Stimulated activated CD4-positive, alpha-beta T cell treated with anti-CD3 and anti-CD28 coated beads, Interleukin-4, amount 100 ng/mL, for 4 hours (primary cell): ENCODE measurements at places on chromosomes 6 and 20.
A peak's percentile ranks its signal among the peaks of the same experiment; 100 is the strongest.

- DNase-seq = no peak
Measured at GRCh38 chr6:150336299-150336698, 32.5 kb upstream of the IYD start.

DNA sequence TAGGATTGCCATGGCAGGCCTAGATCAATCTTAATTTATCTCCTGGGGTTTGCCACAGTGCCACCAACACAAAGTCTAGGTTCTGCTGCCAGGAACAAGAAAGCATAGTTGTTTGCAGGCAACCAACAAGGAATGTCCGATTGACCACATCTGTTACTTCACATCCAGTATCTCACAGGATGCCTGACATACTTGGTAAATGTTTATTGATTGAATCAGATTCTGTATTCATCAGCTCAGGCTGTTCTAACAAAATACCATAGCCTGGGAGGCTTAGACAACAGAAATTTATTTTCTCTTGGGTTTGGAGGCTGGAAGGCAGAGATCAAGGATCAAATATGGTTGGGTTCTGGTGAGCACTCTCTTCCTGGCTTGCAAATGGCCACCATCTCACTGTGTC lies 26.3 kb upstream of the MC3R start:
- DNase-seq = no peak

DNA sequence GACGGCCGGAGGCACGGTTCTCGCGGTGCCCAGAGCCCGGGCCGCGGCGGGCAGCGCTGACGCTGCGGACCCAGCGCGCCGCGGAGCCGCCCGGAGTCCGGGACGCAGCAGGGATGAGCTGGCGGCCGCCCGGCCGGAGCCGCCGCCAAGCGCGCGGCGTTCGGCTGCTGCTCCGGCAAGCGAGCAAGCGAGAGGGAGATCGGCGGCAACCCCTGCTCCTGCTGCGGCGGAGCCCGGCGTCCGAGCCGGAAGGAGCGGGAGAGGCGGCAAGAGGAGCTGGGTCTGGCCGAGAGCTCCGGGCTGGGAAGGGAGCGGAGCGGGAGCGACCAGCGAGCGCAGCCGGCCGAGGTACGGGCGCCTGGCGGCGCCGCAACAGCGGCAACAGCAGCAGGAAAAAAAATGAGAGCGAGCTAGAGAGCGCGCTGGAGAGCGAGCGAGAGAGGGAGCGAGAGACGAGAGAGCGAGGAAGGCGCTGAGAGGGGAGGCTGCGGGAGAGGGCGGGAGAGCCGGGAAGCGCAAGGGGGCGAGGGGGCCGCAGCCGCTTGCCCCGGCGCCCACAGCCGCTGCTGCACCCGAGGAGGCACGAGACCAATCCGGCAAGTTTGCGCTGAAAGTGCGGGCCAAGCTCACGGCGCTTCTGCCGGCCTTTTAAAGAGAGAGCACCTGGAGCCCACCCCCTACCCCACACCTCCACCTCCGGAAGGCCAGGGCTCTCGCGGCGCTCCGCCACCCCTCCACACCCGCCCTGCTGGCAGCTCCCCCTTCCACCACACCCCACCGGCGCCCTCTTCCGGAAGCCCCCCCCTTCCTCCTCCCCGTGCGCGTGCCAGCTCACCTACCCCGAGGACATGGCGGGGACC lies 496 bp downstream of the GRM4 start:
- peak; percentile 49 for DNase-seq

DNA sequence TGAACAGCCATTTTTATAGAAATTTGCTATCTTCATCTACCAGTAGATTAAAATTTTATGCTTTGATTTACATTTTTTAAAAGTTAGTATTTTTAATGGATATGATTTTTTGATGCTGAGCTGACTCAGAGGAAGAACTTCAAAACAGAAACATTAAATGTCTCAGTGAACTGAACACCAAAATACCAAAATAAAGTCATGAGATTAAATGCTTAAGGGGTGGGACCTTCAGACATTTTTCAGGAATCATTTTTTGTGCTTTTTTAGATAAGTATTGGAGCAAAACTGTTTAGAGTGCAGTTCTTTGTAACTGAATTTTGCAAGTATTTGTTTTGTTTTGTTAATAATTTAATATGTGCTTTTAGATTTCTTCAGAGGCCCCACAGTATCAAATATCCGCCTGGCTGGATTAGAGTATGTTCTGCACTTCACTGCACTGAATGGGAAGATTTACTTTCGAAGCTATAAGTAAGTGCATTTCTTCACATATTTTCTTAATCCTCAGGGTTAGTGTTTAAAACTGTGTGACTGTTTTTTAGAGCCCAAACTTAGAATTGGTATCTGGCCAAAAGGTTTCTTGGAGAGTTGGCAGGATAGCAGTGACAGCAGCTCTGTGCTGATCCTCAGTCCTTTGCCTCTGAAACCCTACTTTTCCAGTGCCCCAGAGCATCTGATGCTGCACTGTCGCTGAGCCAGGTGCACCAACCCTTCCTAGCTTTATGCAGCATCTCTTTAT lies 33.7 kb downstream of the RPF2 start:
- DNase-seq = no peak

DNA sequence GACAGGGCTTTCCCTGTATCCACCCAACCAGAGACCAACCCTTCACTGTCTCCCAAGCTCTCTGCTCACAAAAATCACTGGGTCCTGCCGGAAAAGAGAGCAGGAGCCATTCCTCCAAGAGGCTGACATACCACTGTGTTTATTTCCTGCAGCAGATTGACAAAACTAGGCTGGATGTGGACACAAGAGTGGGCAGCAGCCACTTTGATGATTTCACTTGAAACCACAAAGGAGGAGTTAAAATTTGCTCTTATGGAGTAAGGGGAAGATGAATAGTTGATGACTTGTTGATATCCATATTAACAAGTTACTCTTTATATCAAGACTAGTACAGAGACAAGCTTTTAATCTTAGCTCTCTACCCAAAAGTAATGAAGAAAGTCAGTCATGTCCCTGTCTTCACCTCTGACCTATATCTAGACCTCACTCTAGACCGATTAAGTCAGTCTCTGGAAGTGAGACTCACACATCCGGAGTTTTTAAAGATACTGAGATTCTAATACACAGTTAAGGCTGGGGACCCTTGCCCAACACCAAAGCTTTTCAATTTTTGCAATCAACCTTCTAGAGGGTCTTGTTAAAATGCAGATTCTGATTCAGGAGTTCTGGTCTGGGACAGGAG lies 73.8 kb downstream of the SCML4 start:
- no peak for DNase-seq

GRCh38 chr6:36758516-36759147 lies 61.0 kb downstream of the RAB44 start:
- DNase-seq = no peak

DNA sequence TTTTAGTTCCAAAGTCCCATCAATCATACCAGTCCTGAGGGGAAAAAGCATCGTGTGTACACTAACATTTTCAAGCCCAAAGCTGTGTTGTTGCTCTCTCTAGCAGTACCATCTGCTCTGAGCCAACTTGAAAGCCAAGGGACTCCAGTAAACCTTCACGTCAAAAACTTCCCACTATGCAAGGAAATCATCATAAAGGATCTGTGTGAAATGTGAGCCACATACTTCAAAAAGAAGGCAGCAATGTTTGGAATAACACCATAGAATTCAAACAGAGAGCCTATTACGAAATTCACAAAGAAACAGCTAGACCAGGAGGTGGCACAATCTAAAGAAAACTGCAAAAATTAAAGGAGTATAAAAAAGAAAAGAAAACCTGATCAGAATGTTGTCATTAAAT lies 399.8 kb upstream of the EPHA7 start:
- no peak for DNase-seq

DNA sequence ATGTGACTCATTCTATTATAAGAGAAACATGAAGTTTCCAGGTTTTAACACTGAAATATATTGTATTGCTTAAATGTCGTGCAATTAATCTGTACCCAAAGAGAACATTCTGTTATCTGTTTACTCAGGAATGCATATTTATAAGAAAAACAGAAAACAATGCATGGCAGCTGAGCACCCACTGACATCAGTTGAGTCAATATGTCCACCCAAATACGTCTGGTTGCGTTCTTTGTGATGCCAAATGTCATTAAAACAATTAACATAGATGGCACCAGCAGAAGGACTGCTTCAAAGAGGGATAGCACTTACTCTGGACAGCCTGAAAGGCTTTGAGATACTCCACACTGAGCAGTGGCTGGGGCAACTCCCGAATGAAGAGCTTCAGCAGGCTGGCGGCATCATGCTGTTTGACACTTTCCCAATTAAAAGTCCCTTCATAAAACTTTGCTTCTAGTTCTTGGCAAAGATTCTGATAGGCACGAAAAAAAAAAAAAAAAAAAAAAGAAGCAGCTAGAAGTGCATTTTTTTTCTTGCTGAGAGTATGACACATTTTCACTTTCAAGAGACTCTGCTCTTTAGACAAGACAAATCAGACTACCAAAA lies 102.3 kb downstream of the ARHGAP18 start:
- no peak for DNase-seq

- DNase-seq = no peak
Measured at GRCh38 chr6:8993111-8993510, 557.8 kb upstream of the SLC35B3 start.

DNA sequence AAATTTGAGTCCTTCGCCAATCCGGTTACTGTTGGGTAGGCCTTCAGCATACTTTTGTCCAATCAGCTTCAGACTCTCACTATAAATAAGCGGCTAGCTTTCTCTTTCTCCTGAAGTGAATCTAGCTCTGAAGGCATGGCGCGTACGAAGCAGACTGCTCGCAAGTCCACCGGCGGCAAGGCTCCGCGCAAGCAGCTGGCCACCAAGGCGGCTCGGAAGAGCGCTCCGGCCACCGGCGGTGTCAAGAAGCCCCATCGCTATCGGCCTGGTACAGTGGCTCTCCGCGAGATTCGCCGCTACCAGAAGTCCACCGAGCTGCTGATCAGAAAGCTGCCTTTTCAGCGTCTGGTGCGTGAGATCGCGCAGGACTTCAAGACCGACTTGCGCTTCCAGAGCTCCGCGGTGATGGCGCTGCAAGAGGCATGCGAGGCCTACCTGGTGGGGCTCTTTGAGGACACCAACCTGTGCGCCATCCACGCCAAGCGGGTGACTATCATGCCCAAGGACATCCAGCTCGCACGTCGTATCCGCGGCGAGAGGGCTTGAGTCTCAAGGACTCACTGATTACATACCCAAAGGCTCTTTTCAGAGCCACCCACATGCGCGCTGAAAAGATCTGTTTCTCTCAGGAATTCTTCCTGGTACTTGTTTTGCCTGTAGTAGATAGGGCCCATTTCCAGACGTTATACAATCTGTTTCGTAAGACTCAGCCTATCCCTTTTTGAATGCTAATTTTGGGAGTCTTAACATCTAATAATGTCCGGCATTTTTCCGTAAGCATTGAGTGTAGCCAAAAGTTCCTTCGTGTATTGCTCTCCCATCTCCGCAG lies 102.0 kb downstream of the OR2B2 start:
- DNase-seq = peak; percentile 72

- no peak for DNase-seq
Measured at GRCh38 chr6:41736186-41736733, 852 bp upstream of the TFEB start.

DNA sequence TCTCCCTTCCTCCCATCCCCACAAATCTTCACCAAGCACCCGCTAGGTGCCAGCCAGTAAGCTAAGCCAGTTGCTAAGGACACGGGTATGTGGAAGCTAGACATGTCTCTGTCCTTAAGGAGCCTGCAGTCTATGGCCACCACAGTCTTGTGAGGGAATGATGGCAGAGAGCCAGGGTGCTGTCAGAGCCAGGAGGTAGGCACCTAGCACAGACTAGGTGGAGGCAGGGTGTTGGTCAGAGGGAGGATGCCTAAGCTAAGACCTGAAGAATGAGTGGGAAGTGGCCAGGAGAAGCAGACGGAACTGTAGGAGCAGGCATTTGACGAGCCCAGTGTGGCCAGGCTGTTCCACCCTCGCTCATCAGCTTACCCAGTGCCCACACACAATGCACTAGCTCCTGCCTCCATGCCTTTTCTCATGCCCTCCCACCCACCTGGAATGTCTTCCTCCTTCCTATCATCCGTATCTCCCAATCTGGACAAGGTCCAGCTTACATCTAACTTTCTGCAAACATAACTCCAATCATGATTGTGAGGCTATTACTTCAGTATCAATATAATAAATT lies 125.6 kb downstream of the FOXC1 start:
- no peak for DNase-seq

- no peak for DNase-seq
Measured at GRCh38 chr6:54619102-54619501, 227.5 kb upstream of the FAM83B start.

GRCh38 chr6:117677553-117678141 lies 2.4 kb downstream of the NUS1 start:
- DNase-seq = no peak

DNA sequence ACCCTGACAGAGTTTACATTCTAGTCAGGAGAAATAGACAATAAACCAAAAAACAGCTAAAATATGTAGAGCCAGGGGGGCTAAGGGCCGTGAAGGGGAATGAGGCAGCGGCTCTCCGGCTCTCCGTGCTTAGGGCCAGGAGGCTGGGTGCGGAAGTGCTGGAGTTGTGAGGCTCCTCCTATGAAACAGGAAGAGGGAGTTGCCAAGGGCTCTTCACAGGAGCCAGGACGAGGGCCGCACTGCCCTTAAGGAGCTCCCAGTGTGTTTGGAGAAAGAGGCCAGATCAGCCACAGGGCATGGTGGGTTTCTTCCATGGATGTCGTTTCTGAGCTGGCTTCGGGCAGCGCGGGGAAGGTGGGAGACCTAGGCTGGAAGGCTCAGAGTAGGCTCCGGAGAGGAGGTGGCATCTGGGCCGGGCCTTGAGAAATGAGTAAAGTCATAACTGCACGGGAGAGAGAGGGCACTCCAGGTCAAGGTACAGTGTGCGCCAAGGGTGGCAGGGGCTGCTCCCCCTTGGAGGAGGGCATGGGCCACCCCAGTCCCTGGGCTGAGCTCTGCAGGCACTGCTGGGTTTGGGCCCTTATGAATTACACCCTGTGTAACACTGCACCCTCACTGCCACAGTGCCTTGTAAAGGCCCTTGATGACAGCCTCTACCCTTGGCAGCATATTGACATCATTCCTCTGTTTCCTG lies 20.8 kb upstream of the MLN start:
- DNase-seq = no peak

- DNase-seq = no peak
Measured at GRCh38 chr6:121544691-121545090, 109.2 kb downstream of the GJA1 start.

DNA sequence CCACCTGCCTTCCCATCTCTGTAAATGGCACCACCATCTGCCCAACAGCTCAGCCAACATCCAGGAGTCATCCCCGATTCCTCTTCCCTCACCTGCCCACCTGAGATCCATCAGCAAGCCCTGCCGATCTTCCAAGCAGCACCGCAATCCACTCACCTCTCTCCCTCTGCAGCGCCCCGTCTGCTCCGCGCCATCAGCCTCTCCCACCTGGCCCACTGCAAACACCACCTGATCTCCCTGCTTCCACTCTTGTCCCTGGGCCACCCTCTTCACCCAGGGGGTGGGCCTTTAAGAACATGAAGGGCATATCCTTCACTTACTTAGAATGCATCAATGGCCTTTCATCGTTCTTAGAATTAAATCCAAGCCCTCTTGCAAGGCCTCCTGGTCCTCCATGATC lies 457.3 kb upstream of the SULF2 start:
- no peak for DNase-seq
